ENCODE measurements at places on chromosomes 3 and 15.

GRCh38 chr15:39640665-39641064, 59.8 kb downstream of the THBS1 start:
- DNase-seq: no peak

GRCh38 chr3:13262493-13263211, 157.5 kb downstream of the NUP210 start:
- DNase-seq: no peak

GRCh38 chr3:188345223-188345622, 191.3 kb downstream of the LPP start:
- peak; percentile 27 for DNase-seq

GRCh38 chr3:185818267-185818875, 6.5 kb downstream of the IGF2BP2 start:
- peak; percentile 33 for DNase-seq

DNA sequence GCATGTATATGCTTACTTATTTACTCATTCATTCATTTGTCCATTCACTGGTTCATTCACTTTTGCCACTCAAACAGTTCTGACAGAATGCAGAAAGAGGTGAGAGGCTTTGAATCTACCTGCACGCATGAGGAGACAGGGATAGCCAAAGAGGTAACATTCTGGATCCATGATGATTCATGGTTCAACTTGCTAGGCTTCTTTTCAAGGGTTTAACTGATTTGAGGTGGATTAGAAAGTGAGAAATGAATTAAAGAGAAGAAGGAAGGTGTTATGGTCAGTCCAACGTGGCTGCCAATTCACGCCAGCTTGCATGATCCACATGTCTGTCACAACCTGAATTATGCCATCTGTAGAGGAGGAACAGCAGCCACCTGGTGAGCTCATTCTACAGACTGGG, 260.6 kb downstream of the ARRDC4 start:
- DNase-seq: no peak

Data from bronchial epithelial cell (primary cell).